ENCODE measurements at places on chromosomes 2 and 18.
A peak's percentile ranks its signal among the peaks of the same experiment; 100 is the strongest.

- no peak for DNase-seq
These were observed 531.9 kb downstream of the IRS1 start for GRCh38 chr2:226267516-226268289.

GRCh38 chr18:30970196-30970816, 72.2 kb downstream of the DSC3 start:
- peak; percentile 1 for DNase-seq

DNA sequence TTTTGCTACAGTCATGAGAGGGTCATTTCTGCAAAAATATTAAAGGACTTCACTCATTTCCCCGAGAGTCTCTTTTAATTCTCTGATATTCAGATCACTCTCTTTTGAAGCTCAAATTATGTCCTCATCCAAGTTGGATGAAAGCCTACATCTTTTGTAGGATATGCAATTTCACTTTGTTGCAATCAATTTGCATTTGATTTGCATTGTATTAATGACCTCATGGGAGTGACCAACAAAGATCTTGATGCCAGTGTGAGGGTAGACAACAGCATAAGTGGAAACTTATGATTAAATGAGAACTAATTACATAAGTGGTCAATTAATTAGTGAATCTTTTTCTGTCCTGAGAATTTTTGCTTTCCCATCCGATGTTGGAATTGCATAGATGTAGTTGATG, 60.3 kb upstream of the UPP2 start:
- no peak for DNase-seq

- no peak for DNase-seq
These were observed 11.1 kb downstream of the MSGN1 start for GRCh38 chr2:17827316-17827715.

DNA sequence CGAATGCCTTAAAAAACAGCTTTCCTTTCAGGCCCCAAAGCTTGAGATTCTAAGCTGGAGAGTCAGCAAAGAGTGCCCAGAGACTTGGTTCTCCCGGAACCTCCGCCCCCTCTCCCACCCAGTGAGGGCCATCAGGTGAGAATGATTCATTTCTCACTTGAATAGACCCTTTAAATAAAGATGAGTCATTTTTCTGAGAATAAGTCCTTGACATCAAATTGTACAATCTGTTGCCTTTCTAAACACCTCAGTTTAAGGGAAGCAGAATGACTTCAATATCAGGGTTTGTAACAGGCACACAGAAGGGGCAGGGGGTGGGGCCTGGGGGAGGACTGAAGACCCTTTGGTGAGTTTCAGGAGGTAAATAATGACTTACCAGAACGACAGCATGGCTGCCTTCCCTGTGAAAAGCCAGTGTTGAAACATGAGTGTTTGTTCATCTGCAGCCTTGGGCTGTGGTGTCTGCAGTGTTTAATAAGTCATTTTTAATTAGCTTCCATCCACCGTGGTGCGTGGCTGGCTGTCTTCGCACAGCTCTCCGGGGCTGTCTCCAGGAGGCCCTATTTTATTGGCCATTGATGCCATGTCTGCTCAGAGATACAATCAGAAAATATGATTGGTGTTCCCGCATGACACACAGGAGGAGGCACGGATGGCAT, 134.9 kb upstream of the ZNF236 start:
- DNase-seq, result no peak

DNA sequence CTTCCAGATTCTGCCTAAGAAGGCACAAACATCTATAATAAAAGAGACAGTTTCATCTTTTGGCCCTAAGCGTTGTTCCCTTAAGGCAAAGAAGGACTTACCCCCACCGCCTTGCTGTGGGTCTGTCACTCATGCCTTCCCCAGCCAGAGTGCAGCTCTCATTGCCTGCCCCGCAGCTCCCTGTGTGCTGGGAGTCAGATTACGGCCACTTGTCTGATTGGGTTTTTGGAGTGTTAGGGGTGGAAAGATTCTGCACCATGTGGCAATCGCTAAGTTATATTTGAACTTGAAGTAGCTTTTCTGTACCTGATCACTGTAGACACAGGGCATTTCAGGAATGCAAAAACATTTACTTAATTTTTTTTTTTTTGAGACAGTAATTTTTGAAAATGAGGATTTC, at the start of gene AQP4:
AQP4 (minus strand) TSS at position 151 of the 400 bp plus-strand sequence; CDS start at position 133, 18 bp downstream.
- no peak for DNase-seq

GRCh38 chr2:239283961-239284795, 116.6 kb downstream of the HDAC4 start:
- no peak for DNase-seq

DNA sequence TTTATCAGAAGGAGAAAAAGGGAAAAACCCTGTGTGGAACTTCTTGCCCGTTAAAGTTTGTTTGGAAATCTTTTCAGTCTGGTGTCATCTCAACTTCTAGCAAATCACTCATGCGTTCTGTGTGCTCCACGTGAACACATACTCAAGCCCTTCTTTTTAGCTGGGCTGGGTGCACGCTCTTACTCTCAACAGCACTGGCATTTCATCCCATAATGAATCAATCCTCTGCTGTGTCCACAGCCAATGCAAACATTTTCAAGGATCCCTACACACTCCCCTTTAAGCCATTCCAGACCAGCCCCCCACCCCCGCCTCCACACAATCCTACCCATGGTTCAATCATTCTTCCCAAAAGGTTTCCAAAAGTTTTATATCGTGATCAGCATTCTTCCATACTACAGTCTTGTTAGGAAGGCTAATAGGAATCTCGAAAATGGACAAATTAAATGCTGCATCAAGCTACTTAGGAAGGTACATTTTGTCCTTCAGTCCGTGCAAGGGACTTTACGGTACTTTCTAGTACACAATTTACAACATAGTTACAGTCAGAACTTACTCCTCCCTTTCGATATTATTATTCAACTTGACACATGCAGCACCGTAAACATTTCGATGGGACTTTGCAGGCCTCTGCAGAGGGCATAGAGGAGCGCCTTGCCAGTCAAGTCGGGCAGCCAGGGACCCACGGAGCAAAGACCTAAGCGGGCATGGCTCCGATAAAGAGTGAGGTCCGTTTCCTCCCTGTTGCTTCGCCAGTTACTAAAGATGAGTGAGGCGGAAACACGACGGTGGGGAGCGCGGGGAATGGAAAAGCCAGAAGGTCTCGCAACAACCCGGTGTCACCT, 1.4 kb downstream of the PTGR3 start:
- peak; percentile 72 for DNase-seq

- peak; percentile 55 for DNase-seq
These were observed 15.8 kb downstream of the PKDCC start for GRCh38 chr2:42063431-42064171.

DNA sequence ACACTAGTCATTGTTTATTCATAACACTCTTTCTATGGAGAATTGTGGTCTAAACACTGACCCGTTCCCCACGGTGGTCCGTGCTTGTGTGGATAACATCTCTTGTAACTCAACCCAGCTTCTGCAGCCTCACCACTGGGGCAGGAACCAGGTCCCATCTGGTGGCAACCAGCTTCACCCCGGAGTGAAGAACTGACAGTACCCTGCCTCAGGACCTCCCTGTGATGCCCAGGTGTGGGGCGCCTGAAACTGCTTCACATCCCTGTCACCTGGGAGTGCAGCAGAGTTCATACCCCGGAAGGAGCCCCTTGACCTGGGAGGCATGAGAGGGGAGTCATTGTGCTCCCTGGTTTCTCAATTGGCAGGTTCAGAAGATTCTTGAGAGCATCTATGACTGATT, 81.1 kb downstream of the LONRF2 start:
- no peak for DNase-seq

- DNase-seq, result no peak
These were observed 24.0 kb downstream of the IMMT start for GRCh38 chr2:86171295-86171694.

DNA sequence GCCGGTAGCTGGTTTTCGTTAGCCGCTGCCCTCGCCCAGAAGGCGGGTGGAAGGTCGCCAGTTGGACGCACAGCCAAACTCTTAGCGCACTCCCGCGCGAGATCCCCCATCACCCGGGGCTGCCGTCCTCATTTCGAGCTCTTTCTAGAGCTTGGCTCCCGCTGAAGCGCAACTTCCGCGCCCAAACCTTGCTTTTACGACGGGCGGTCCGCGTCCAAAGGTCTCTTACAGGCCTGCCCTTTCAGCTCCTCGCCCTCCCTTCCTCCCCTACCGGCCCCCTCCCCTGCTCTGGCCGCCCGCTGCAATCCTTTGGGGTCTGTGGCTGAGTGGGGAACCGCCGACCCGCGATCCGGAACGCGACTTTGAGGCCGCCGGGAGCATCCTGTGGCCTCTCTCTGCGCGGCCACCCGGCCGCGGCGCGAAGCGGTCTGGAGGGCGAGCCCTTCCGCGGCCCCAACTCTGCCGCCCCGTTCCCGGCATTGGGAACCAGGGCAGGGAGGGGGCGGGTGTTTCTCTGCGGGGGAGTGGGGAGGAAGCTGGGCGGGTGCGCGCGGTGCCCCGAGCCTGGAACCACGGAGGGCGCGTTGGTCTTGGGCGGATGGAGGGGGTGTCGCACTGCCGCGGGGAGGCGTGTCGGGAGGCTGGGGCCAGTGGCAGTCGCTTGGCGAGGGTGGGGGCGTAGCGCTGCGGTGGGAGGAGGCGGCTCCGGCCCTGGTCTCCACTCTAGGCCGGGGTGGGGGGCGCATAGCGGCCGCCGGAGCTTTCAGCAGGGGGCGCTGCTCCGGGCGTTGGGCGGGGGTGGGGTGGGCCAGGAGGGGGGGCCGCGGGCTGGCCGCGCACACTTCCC, at the start of gene GDF7:
GDF7 (plus strand) TSS at position 841 of the 847 bp plus-strand sequence. CDS start 96 bp downstream, outside the sequence.
- peak; percentile 26 for DNase-seq

Data from EL (cell line).